IPS-NIHi11 (cell line): ENCODE measurements at places on chromosomes 11 and 22.
A peak's percentile ranks its signal among the peaks of the same experiment; 100 is the strongest.

- DNase-seq: no peak
Measured at GRCh38 chr11:78290293-78291176, 101.8 kb downstream of the USP35 start.

DNA sequence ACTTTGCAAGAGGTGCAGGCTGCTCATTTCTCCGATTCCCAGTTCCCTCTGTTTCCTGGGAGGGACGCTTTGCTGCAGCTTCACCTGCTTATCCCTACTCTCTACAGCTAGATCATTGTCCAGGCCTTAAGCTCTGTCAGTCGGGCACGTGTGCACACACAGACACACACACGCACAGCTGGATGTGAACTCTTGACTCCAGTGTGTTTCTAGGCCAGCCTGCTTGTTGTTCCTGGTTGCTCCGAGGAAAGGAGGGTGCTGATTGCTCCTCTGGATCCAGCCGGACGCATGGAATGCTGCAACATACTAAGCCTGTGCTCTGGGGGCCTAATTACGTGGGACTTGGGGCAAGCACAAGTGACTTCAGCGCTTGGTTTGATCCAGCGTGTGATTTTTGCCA is 19.7 kb downstream of the ZNRF3 start:
- no peak for DNase-seq

DNA sequence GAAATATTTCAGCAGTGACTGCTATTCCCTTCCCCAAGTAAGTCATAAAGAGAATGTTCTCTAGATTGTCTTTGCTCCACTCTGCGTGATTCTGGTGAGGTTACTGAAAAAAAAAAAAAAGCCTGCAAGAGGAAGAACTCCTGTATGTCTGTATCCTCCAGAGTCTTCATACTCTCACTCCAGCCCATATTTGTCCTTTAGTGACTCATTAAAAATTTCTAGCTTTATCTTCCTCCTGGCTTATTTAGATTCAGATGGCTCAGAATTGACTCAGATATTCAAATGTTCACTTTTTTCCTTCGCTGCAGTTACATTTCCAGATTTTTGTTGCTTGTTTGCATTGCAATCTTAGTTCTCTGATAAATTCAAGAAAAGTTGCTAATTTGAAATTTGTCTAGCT is 76.3 kb upstream of the CNTN5 start:
- no peak for DNase-seq

DNA sequence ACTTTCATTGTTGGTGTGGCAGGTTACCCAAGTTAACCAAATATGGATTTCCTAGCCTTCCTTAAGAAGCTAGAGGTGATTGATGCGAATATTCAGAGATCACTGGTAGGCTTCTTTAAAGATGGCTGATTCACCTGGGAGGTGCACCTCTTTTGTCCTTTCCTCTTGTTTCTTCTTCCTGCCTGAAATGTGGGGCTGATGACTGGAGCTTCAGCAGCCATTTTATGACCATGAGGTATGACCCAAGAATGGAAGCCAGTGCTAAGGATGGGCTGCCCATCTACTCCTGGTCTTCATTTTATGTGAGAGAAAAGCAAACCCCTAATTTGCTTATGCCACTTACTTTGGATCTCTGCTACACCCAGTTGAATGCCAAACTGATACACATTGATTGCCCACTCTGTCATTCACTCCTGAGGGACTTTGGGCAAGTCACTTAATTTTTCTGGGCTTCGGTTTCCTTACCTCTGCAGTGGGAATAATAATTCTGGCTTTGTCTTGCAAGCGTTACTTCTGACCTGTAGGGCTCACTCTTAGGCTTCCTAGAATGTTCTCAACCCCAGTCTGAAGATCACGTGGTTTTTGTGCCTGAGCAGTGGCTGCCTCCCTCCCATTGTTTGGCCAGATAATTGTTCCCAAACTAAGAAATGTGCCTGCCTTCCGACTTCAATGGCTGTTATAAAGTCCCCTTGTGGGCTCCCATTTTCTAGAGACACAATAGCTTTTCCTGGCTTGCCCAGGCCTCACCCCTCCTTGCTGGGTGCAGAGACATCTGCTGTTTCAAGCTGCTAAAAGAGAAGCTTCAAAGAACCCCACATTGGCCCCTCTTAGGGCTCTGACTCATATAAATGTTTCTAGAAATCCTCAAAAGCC is 243.1 kb downstream of the ST3GAL4 start:
- DNase-seq: no peak

GRCh38 chr22:29733362-29734201 is 13.8 kb downstream of the CABP7 start:
- no peak for DNase-seq

DNA sequence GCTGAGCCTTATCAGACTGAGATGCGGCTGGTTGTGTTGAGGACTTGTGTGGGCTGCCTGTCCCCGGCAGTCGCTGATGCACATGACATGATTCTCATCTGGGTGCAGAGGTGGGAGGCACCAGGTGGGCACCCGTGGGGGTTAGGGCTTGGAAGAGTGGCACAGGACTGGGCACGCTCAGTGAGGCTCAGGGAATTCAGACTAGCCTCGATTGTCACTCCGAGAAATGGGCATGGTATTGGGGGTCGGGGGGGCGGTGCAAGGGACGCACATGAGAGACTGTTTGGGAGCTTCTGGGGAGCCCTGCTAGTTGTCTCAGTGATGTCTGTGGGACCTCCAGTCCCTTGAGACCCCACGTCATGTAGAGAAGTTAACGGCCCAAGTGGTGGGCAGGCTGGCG is 25.5 kb downstream of the CSF2RB start:
- DNase-seq: no peak

DNA sequence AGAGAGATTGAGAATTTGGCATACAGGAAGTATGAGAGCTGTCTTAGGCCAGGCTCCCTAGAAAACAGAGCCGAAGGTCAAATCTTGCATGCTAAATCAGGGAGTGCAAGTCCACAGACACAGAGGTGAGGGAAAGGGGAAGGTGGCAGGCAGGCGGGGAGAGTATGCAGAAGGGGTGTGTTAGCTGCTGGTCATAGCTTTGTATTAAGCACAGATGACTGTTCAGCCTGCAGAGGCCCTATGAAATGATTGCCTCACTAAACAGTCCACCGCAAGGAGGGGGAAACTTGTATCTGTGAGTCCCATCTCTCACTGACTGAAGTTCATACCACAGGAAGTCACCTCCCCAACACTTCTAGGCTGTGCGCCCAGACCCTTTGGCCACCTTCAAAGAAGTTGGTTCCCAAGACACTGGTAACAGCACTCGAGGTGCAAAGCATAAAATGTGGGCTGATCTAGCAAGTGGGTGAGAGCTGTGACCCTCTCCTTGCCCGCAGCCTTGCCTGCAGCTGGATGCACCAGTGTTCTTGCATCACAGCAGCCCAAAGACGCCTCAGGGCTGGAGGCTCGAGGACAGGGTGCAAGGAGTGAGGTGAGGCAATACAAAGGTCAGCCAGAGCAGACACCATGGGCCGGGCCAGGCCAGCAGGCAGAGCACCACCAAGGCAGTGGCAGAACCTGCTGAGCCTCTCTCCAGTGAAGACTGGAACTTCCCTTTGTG is 115.3 kb upstream of the TBCEL start:
- DNase-seq: no peak

DNA sequence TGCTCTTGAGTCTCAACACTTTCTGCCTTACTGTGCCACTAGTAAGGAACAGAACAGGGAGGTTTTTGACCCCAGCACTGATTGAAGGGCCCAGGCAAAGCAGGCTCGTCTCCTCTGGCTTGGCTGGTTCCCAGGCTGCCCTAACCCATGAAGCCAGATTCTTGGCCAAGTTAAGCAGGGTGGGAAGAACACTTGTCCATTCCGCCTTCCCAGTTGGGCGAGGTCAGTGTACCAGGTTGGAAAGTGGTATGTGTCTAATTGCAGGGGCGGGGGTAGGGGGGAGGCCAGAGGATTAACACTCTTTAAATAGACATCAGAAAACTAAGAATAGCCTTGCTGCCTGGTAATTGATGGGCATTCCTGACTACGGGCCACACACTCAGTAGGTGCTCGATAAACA is 14.4 kb downstream of the TIMP3 start:
- no peak for DNase-seq

DNA sequence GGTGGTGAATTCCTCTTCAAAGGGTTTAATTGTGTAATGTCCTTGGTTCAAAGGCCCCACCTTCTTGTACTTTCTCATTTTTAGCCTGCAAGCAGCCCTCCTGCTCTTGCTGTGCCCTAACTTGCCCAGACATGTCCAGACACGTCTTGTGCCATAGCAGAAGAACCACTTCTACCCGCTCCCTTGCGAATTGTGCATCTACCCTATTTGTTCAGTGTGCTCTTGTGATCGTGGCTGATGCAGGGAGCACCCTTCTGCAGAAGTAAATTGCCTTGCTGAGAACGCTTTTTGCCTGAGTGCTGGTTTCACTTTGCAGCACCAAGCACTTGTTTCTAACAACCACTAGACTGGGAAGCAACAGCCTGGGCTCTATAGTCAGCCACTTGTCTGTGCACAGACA is 249.4 kb downstream of the SBF2 start:
- DNase-seq: no peak

DNA sequence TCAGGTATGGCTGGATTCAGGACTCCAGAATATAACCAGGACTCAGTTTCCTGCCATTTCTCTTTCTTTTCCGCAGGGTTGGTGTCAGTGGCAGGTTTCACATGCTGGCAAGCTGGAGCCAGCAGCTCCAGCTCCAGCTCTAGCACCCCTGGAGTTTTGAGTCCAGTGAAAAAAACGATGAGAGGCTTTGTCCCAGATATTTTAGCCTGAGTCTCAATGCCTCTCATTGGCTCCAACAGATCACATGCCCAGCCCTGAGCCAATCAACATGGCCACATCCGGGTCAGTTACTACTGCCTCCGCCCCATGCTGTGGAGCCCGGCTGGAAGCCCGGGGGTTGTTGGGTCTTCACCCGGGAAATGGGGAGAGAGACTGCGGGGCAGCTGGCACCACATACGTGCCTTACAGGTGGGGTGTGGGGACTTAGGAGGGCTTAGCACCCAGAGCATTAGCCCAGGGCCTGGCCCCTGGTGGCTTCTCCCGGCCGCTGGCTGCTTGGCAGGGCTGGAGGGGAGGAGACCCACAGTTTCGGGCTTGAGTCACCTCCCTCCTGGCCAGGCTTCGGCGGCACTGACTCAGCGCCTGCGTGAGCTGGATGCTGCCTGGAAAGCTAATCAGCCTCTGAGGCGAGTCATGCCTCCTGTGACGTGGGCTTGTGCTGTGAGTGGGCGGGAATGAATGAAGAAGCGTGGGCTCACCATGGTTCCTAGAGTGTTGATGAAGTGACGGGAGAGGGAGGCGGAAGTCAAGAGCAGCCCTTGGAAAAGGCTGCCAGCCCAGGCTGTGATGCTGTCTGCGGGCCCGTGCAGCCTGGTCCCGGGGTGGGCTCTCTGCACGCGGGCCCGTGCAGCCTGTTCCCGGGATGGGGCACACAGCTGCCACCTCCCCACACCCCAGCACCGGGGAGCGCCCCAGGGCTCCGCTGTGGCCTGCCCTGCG is 15.3 kb upstream of the MRTFA start:
- peak; percentile 84 for DNase-seq

- peak; percentile 20 for DNase-seq
Measured at GRCh38 chr11:520428-521176, 13.6 kb upstream of the RNH1 start.

- DNase-seq: no peak
Measured at GRCh38 chr11:46009647-46010046, 87.2 kb downstream of the LARGE2 start.

DNA sequence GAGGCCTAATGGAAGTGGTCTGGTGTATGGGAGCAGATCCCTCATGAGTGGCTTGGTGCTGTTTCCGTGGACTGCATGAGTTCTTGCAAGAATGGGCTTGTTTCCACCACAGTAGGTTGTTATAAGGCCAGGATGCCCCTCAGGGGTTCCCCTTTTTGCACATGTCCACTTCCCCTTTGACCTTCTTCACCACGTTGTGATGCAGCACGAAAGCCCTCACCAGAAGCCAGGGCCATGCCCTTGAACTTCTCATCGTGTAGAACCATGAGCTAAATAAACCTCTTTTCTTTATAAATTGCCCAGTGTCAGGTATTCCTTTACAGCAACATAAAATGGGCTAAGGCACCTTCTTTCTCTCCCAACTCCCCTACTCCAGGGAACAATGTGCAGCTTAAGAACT is 2.8 kb upstream of the NARS2 start:
- no peak for DNase-seq

- DNase-seq: no peak
Measured at GRCh38 chr22:30755759-30756124, 61.1 kb downstream of the OSBP2 start.

- no peak for DNase-seq
Measured at GRCh38 chr11:30832831-30833230, 246.7 kb upstream of the MPPED2 start.

DNA sequence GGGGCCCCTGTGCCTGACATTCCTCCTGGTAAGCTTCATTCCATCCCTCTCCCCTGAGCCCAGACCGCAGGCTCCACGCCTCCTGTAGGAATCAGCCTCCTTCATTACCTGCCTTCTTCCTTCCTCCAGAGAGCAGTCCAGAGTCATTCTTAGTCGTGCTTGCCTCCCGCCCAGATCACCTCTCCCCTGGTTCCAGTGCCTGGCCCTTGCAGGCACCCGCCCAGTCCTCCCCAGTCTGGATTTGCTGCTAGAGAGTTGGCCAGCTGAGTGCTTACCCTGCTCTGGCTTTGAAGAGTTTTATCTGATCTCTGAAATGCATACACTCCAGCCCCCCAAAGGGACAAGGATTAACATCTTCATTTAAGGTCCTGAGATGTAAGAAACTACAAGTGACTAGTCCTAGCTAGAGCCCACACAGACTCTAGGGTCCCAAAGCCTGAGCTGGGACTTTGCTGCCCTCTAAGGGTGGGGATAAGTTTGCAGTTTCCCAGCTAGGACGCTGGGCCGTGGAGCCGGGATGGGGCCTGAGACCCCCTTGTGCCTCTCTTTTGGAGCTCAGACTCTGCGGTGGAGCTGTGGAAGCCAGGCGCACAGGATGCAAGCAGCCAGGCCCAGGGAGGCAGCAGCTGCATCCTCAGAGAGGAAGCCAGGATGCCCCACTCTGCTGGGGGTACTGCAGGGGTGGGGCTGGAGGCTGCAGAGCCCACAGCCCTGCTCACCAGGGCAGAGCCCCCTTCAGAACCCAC is 1.6 kb downstream of the NR1H3 start:
- DNase-seq: peak; percentile 76

- DNase-seq: no peak
Measured at GRCh38 chr11:75365711-75366181, 14.3 kb upstream of the ARRB1 start.

DNA sequence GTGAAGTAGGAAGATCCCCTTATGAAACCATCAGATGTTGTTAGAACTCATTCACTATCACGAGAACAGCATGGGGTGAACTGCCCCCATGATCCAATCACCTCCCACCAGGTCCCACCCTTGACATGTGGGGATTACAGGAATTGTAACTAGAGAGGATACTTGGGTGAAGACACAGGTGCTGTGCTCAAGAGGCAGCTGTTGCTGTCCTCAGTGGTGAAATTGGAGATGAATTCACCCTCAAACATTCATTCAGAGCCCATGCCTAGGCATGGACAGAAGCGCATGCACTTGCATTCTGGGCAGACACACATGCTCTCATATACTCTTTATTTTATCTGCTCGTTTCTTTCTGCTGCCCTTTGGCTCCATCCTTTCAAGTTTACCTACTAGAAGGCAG is 385.0 kb downstream of the INSC start:
- no peak for DNase-seq

GRCh38 chr22:33821290-33821689 is 99.0 kb downstream of the LARGE1 start:
- no peak for DNase-seq

GRCh38 chr11:15471048-15471894 is 356.5 kb downstream of the INSC start:
- DNase-seq: no peak
